NCI-H1436 (cell line): ENCODE measurements at places on chromosomes 12 and 14.
A peak's percentile ranks its signal among the peaks of the same experiment; 100 is the strongest.

DNA sequence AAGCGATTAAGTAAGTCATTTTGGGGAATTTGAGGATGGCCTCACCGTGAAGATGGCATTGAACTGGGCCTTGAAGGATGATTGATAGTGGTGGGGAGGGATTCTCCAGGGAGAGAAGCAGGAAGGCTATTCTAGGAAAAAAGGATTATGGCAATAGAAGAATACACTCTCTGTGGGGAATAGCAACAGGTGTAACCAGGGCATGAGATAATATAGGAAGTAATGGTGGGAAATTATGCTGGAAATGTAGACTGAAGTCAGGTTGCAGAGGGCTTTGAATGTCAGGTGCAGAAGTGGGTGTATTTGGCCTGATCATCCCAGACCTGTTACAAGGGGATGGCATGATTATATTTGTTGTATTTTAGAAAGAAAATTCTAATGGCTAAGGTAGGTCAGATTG lies 4.6 kb upstream of the ANO4 start:
- DNase-seq = no peak

DNA sequence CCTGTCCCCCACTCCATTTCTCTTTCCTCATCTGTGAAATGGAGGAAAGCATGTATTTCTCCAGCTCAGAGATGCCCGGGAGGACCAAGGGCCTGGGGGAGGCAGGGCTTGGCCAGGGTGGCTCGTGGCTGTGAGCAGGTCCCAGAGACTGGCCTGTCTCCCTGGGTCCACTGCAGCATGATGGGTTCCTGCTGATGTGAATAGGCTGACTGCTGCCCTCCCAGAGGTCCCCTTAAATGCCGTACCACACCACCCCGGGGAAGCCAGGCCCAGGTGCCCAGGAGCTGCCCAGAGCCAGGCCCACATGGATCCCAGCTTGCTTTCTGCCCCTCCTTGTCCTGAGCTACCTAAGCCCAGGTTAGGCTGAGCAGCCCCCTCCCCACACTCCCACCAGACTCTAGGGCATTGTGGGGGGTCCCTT lies 158.2 kb upstream of the C14orf180 start:
- DNase-seq = no peak

- DNase-seq = no peak
Measured at GRCh38 chr14:75046899-75047298, 4.4 kb downstream of the MLH3 start.

DNA sequence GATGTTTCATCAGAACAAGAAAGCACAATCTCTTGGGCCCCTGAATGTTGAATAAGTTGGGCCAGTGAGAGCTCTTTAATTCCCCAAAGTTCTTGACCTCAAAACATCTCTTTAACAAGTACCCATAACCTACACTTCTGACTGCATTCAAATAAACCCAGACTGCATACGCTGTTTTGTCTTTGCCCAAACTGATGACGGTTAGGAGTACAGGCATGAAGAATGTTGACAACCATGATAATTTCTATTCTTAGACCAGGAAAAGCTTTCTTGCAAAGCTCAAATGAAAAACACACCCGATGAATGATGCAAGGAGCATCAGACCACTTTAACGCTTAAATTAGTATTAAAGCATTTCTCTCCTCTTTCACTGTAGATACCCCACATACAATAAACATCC lies 11.7 kb upstream of the RAB3IP start:
- DNase-seq = no peak

GRCh38 chr12:104886418-104887401 lies 71.4 kb downstream of the SLC41A2 start:
- no peak for DNase-seq

DNA sequence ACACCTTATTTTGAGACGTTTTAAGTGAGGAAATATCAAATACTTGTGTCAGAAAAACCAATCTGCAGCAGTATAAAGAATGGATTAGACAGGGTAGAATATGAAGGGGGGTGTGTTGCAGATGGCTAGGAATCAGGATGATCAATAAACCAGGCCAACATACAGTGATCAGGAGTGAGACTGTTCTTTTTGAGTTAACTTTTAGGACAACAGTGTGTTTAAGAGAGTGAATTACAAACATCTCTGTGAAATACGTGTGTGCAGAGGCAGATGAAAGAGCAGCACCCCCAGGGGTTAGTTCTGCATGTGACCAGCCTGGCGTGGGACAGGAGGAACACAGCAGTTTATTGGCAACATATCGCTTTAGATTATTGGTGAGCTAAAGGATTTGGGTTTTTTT lies 10.6 kb upstream of the NRDE2 start:
- DNase-seq = no peak

- peak; percentile 44 for DNase-seq
Measured at GRCh38 chr14:83133981-83134645, 1600.5 kb upstream of the SEL1L start.

DNA sequence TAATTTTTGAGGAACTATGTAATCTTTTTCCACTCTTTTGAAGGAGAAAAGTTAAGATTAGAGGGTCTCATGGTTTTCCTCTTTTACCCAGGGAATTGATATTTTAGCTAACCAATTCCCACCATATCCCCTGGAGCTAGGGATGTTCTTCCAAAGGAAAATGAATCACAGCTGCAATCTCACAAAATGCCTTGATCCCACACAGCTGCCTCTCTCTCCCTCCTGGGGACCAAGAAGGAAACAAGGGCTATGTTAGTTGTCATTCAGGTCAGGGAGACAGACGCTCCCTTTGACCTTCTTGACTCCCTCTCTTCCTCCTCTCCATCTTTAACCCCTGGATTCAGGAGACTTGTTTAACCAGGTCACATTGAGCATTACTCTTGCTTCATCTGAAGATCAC lies 9.5 kb downstream of the DCN start:
- DNase-seq = no peak

DNA sequence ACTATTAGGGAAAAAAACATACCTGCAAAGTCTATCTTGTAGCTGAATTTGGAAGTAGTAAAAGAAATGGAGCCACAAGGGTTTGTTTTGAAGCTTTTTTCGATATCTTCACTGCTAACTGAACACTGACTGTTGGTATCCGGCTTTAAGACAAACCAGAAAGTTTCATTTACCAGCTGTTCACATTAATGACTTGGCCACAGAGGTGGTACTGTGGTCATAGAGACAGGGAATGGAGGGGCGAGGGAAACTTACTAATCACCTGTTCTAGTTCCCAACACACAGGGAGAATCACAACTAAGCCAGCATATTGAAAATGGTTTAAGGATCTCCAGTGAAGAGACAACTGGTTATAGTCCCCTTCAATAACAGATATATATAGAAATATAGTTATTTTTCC lies 44.3 kb downstream of the PARP11 start:
- DNase-seq = no peak

DNA sequence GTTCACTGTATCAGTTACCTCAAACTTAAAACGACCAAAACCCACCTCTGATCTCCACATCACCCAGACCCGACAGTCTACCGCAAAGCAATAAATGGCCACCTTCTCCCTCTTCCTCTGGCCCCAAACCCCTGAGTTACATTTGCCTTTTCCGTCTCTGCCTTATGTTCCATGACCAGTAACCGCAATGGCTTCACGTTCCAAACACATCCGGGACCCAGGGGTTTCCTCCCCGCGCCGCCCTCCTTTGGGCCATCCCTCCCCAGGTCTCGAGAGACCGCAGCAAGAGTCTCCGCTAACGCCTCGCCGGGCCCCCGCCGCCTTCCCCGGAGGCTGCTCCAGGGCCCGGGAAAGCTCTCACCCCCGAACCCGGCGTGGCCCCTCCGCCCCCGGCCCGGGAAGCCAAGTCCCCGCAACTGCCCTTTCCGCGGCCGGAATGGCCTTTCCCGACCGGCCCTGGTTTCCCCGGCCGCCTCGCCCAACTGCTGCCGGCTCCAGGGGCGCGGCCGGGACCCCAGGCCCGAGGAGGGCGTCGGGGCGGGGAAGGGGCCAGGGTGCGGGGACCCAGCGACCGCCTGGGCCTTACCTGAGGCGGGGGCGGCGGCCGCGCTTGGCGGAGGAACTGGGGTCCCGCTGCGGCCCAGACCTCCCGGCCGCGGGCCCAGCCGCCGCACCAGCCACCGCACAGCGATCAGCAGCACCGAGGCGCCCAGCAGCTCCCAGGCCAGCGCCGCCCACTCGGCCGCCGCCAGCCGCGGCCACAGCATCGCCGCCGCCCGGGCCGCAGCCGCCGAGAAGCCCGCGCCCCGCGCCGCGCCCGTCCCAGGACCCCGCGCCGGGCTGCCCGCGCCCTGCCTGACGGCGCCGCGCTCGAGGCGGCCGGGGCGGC lies at the start of gene ANKLE2:
TSS of gene ANKLE2 (minus strand) at position 801 of the 889 bp plus-strand sequence. CDS start at position 767, 34 bp downstream.
- DNase-seq = peak; percentile 42

- DNase-seq = peak; percentile 68
Measured at GRCh38 chr14:70714055-70714550, 72.4 kb downstream of the TTC9 start.

DNA sequence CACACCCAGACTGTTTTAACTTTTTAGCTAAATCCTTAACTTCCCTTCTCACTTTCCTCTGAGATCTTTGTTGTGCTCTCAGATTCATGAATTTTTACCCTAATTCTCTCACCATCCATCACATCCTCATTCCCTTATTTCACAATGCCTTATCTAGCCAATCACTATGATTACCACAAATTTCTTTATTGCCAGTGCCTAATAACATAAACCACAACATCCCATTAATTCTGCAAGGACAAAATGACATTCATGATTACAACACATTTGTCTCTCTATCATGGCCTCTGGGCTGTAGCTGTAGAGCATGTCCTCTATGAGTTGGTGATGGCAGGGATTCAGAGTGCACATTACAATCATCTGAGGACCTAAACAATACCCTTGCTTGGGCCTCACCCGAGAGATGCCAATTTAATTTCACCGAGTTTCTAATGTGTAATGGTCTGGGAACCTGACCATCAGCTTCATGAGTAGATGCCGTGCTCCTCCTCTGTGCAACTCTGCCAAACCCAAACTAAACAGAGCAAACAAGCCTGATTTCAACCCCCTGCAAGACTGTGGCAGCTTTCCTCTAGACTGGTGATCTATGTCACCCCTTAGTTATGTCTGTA lies 99.3 kb downstream of the SPTSSA start:
- DNase-seq = no peak

DNA sequence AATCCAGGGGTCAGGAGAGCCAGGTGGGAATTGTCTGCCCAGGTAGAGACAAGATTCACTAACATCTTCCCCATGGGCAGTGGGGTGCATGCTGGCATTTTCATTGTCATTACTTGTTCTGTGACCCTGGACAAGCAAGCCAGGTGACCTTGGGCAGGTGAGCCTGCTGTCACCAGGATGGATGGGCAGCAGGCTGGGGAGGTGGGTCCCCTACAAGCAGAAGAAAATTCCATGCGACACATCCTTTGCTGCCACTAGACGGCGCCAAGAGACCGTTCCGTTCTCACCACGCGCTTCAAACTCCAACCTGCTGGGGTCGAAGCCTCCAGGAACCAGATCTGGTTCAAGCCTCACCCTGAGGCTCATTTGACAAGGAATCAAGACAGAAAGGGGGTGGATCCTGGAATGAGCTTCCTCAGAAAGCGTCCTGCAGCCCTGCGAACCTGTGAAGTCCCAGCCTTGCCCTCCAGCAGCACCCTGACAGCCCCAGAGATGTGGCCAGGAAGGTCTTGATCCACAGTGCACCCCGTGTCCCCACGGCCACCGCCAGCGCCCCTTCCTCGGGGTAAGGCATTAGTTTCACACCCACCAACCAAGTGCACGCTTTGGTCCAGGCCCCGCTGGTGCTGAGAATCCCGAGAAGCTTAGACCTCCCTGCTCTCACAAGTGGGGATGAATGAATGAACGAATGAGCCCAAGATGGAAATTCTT lies 3.2 kb upstream of the DYNC1H1 start:
- peak; percentile 76 for DNase-seq

DNA sequence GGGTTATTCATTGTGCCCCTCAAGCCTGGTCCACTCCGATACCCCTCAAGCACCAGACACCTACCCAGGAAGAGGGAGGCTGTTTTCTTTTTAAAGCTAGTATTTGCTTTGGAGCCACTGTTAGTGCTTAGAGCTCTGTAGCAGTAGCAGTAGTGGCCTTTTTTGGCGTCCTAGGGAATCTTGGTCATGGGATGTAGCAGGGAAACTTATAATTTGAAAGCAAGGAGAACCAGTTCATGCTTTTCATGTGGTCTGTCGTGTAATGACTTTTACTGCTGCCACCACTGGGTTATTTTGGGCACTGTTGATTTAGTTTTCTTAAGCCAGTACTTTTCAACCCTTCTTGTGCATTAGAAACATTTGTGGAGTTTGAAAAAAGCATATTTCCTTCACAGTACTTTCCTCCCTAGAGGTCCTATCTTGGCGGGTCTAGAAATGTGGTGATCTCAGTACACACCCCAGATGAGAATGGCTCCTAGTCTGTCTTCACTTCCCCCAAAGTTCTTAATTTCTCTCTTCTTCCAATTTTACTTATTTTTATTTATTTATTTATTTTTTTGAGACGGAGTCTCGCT lies 49.7 kb downstream of the MARK3 start:
- no peak for DNase-seq

- DNase-seq = no peak
Measured at GRCh38 chr14:74765721-74766120, 2.6 kb downstream of the YLPM1 start.

- DNase-seq = no peak
Measured at GRCh38 chr12:55703901-55704761, 3.6 kb downstream of the ITGA7 start.

GRCh38 chr14:53531156-53531555 lies 378.0 kb upstream of the DDHD1 start:
- no peak for DNase-seq

- DNase-seq = peak; percentile 72
Measured at GRCh38 chr12:31362115-31362758, 36.3 kb upstream of the SINHCAF start.

DNA sequence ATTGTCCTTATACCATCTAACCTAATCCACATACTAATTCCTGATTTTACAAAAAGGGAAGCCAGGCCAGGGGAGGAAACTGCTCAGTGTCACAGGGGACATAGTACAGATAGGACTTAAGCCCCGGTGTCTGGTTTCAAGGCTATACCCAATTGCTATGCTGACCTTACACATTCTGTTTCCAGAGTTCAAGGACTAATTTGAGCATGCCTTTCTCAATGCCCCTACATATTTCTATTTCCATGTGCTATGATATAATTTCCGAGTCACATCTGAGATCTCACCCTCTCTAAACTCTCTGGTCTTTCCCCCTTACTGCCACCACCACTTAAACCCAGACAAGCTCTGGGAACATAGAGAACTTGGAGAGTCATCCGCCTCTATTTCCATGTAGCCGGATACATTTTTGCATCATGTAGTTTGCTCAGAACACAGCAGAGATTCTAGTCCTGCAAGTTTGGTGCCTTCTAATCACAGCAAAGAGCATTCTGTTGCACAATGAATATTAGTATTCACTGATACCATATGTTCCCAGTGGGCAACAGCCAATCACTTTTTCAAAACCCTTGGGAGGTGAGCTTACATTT lies 34.2 kb downstream of the PPM1H start:
- no peak for DNase-seq

GRCh38 chr14:21123429-21123828 lies 22.6 kb downstream of the TMEM253 start:
- DNase-seq = no peak

DNA sequence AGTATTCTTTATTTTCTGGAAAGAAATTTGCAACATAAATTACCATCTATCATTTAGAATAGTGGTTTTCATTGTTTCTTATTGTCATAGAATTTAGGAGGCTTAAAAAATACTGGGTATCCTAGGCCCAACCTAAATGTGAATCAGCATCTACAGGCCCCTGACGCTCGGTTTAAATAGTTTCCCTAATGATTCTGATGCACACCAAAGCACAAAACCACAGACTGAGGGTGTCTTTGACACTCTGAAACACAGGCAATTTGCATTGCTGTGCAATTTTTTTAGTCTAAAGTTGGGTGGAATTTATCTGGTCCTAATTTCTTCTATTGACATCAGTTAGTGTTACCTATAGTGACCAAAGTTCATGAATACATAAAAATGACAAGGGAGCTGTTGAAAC lies 87.6 kb upstream of the SSTR1 start:
- DNase-seq = no peak

GRCh38 chr14:75249251-75249957 lies 29.2 kb upstream of the FOS start:
- DNase-seq = peak; percentile 72
